Activated B cell treated with CpG ODN at 0.5 μM for 24 hours (primary cell): ENCODE measurements at places on chromosomes 11 and 22.

GRCh38 chr11:111939836-111940604, 2.9 kb downstream of the DIXDC1 start:
- DNase-seq = no peak

DNA sequence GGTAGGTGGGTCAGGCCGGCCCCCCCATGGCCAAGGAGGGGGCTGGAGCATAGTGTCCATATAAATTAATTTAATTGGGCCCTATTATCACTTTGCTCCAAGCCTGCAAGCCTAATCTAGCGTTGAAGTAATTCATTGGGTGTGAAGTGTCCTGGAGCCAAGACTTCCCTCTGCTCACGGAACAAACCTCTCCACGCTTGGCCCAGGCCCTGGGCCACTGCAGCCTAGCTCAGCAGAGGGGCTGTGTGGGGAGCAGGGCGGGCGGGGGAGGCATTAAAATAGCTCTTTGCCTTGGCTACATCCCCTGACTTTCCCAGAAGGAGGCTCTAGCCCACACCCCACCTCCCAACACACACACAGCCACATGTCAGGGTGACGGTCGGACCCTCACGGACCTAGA, 73.5 kb downstream of the THAP12 start:
- no peak for DNase-seq

GRCh38 chr22:50343541-50343935, 411 bp downstream of the PPP6R2 start:
- DNase-seq = no peak

- no peak for DNase-seq
Measured at GRCh38 chr11:17391493-17392355, 3.3 kb upstream of the KCNJ11 start.

DNA sequence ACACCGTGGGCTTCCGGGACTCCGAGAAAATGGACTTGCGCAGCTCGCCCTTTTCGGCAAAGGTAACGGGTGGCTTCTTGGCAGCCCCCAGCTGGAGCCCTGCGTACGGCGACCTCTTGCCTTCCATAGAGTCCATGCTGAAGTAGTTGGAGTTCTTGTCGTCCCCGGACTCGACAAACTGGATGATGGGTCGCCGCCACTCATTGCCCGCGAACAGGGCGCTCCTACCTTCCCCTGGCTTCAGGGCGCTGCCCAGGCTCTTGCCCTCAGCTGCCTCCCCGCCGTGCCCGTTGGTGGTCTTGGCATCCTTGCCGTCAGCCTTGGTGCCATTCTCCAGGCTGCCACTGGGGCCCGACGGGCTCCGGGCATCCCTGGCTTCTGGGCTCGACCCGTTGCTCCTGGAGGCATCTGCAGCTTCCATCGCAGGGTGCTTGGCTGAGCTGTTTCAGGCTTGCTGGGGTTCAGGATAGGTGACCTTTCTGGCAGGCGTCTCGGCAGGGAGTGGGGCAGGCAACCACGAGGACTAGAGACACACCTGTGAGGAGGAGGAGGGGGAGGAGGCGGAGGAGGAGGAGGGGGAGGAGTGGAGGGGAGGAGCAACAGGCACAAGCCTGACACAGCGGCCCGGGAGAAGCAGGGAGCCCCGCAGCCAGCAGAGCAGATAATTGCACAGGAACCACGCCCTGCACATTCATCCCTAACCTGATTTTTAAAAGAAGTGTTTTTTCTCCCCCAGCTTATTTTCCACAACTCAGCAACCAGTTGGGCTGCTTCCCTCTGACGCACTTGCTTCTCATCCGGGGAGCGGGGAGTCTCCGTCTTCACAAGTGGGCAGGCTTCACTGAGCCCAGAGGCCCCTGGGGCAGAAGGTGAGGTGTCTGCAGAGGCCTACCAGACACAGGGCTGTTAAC, at the start of gene TRIM29:
TRIM29 (minus strand) TSS at position 503 of the 911 bp plus-strand sequence; CDS start at position 421, 82 bp downstream.
- no peak for DNase-seq

DNA sequence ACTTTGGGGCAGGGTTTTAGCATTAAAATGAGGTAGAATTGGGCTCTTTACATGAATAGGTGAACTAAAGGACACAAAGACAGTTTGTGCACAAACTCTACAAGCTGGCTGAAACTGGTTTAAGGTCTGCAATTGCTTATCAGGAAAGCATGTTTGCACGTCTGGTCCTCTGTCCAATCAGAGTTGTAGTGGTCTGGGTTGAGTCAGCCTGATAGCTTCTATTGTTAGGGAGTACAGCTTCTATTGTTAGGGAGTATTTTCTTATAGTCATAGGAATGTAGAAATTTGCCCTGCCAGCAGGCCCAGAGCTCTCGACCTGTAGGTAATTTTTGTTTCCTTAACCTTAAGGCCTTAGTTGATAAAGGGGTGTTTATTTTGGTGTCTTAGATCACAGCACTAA, 1422.4 kb downstream of the LRRC4C start:
- DNase-seq = no peak

- no peak for DNase-seq
Measured at GRCh38 chr11:83312430-83312829, 26.3 kb upstream of the CCDC90B start.

DNA sequence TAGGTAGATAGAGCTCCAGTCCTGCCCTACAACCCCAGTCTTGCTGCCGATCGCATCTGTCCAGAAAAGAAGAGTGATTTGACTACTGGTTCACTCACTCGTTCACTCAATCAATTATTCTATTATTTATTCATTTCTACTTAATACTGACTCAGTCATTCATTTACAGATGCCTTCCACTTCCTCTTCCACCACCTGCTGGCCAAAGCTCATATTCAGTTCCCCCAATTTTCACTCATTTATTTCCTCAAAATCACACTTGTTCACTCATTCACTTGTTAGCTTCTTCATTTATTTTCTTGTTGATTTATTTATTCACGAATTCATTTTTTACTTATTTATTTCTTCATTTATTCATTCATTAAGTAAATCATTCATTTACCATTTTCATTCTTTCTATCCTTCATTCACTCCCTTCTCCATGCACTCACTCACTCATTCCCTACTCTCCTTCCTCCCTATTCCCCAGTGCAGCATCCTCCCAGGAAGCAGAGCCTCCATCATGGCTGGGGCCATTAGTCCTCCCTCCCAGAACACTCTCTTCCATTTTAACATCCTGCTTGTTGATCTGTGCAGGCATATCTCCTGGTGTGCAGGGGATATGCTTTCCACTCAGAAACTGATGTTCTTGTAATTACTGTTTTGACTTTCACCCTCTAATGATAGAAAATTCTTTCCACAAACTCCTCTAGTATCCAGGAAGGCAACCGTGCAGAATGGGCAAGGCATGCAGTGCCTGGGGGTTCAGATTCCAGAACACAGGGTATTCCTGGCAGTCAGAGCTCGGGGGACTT, 281.0 kb downstream of the TENM4 start:
- no peak for DNase-seq
